ENCODE measurements at places on chromosomes 7 and 10. TPM values are rescaled to one million over a fixed set of nuclear protein-coding genes. Genes with fewer than 3 reads are reported as not detected.

Gene MARCHF5
- polyA plus RNA-seq: 62.2 TPM

Gene SPDYE16
- polyA plus RNA-seq: 1.1 TPM

Gene GIMAP2
- polyA plus RNA-seq: 0.23 TPM

Gene TRIM50
- polyA plus RNA-seq: 10.8 TPM

Gene ZNF37A
- polyA plus RNA-seq: 4.8 TPM

DNA sequence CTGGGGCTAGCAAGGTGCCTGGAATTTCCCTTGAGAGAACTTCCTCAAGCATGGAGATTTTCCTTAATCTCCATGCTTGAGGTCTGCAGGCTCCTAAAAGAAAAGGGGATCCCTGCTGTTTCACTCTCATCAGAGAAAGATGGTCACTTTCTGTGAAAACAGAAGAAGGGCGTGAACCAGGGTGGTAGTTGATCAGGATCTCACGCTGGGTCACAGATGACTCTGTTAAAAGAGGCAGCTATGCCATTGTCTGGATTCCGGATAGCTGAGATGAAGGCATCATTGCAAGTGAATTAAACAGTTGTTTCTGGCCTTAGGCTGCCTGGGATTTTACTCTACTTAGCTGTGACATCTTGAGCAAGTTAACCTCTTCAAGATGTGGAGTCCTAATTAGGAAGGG is 525.9 kb downstream of the TYW1 start:
- no peak overlapping the region for H3K4me3 ChIP-seq
- no peaks in the 10 kb centered on the region for H3K27me3 ChIP-seq
- H3K36me3 ChIP-seq: no peaks in the 10 kb centered on the region
- DNase-seq: no peak

- H3K4me1 ChIP-seq: peaks cover 13% of the 10 kb centered on the region
- no peaks in the 10 kb centered on the region for H3K27me3 ChIP-seq
- no peak overlapping the region for H3K4me3 ChIP-seq
- DNase-seq: no peak
These were observed 1.1 kb upstream of the TECTB start for GRCh38 chr10:112282086-112282485.

DNA sequence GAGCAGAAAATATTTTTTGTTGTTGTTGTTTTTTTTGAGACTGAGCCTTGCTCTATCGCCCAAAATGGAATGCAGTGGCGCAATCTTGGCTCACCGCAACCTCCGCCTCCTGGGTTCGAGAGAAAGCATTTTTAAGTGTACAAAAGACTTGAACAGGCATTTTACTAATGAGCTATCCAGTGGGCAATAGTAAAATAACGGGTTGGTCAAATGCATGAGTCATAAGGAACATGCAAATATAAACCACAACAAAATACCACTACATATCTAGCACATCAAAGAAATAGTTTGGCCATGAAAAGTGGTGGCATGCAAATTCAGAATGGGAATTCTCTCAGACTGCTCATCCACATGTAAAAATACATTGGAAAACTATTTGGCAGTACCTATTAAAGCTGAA is 71.7 kb upstream of the TMEM106B start:
- DNase-seq: no peak
- H3K4me3 ChIP-seq: no peak overlapping the region
- H3K27me3 ChIP-seq: no peaks in the 10 kb centered on the region
- no peak overlapping the region for H3K27ac ChIP-seq

DNA sequence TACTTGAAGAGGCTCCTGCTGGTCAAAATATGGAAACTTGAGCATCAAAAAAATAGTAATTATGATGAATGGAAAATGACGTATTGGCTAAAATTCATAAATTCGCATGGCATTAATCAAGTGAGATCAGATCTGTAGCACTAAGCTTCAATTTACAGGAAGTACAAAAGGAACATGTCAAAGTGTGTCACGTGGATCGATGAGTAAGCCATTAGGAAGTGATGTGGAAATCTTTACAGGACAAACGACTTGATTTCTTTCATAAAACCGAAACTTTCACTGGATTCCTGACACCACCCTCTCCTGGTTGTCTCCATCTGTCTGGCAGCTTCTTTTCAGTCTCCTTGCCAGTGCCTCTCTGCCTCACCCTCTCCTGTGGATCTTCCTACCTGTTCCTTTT is 25.8 kb downstream of the AKR1C8 start:
- no peak overlapping the region for H3K27ac ChIP-seq
- no peaks in the 10 kb centered on the region for H3K36me3 ChIP-seq
- H3K27me3 ChIP-seq: no peaks in the 10 kb centered on the region
- H3K4me3 ChIP-seq: no peak overlapping the region
- no peaks in the 10 kb centered on the region for H3K4me1 ChIP-seq
- DNase-seq: no peak

- peak; percentile 61 for DNase-seq
- H3K27ac ChIP-seq: peak overlapping the region; percentile 98
- H3K4me1 ChIP-seq: peaks cover 27% of the 10 kb centered on the region
- no peak overlapping the region for H3K4me3 ChIP-seq
- H3K27me3 ChIP-seq: peaks cover 14% of the 10 kb centered on the region
These were observed 4.7 kb downstream of the PLAC9 start for GRCh38 chr10:80137031-80137862.

- H3K4me3 ChIP-seq: no peak overlapping the region
- DNase-seq: no peak
- no peaks in the 10 kb centered on the region for H3K36me3 ChIP-seq
These were observed 7.4 kb upstream of the RAMP3 start for GRCh38 chr7:45150199-45150598.

Data from hepatocyte (in vitro differentiated cells).